Cardiac muscle cell (in vitro differentiated cells and primary cell): ENCODE measurements at places on chromosomes 2 and 18.

GRCh38 chr18:46333431-46334135 lies 229.4 kb downstream of the HAUS1 start:
- peak; percentile 74 for DNase-seq

DNA sequence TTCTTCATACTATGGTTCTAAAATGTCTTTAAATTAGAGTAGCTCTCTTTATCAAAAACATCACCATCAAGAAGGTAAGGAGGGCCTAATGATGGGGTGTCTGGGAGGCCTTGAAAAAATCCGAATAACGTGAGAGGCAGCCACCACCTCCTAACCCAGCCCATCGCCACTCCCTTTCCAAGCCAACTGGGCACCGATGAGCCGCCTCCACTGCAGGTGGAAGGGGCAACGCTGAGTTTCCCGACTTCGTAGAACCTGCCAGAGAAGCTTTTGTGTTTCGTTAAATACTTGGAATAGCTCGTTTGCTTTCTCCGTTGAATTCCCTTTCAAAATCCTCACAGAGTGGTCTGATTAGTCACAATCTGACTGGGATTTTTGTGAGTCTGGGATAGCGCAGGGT lies 22.0 kb upstream of the RPL31 start:
- DNase-seq = no peak

- DNase-seq = no peak
These were observed 108.8 kb downstream of the ACKR3 start for GRCh38 chr2:236678307-236678975.

GRCh38 chr2:38033646-38034045 lies 42.3 kb downstream of the CYP1B1 start:
- DNase-seq = no peak

DNA sequence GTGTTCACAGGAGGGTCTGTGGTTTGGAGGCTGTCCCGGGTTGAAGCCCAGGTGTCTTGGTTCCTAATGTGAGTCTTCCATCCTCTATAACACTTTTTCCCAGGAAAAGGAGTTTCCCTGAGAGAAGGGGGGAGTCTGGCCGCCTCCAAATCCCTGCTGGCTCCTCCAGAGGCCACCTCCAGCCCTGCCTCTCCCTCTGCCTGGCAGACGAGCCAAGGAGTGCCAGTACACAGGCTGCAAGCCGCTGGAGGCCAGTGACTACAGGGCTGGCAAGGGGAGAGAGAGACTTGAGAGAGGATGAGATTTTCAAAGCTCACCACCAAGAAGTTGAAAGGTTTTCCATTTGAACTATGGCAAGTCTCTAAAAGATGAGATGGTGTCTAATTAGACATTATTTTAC lies 154.2 kb upstream of the ID2 start:
- no peak for DNase-seq

DNA sequence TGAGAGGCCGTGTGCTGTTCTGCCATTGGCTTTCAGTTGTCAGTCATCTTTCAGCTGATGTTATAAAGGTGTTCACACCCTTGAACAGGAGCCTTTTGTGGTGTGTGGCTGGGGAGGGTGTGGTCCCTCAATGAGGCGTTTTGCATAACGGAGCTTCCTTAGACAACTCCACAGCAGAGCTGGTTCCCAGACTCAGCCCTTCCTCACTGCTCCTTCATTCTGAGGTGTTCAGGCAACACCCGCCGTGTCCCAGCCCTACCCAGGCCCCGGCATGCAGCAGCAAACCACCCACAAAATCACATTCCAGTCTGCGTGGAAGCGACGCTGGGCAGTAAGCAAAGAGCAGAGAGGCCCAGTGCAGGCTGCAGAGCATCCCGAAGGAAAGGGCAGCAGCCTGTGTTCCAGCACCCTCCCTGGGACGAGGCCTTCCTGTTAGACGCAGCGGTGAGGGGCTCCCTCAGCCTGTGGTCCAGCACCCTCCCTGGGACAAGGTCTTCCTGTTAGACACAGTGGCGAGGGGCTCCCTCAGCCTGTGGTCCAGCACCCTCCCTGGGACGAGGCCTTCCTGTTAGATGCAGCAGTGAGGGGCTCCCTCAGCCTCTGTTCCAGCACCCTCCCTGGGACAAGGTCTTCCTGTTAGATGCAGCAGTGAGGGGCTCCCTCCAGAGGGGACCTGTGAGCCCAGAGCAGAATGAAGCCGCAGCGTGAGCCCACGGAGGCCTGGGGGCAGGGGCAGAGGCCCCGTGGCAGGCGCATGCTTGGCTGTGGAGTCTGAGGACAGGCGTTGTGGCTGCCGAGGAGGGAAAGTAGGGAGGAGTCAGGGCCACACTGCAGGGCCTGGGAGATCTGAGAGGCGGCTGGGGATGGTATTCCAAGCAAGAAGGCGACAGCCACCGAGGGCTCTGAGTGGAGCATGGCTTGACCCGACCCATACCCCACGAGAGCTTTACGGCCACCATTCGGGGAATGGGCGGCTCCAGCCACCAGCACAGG lies 201.8 kb upstream of the HDAC4 start:
- DNase-seq = no peak

- peak; percentile 88 for DNase-seq
These were observed 33.2 kb upstream of the FOSL2 start for GRCh38 chr2:28359222-28360057.

- DNase-seq = no peak
These were observed 281.1 kb upstream of the RAB12 start for GRCh38 chr18:8328126-8328525.

DNA sequence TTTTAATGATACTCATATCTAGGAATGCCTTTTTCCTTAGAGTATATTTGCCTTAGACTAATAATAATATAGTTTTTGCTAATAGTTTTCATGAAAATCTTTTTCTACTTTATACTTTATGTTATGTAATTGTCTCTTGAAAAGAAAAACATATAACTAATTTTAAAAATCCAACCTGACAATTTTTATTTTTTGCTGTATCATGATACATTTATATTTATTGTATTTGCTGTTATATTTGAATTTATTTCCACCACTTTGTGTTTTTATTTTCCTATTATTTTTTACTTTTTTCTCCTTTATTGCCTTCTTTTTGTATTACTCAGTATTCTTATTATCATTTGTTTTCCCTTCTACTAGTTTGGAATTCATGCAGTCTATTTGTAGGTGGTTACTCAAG lies 85.4 kb downstream of the MBD5 start:
- DNase-seq = no peak

DNA sequence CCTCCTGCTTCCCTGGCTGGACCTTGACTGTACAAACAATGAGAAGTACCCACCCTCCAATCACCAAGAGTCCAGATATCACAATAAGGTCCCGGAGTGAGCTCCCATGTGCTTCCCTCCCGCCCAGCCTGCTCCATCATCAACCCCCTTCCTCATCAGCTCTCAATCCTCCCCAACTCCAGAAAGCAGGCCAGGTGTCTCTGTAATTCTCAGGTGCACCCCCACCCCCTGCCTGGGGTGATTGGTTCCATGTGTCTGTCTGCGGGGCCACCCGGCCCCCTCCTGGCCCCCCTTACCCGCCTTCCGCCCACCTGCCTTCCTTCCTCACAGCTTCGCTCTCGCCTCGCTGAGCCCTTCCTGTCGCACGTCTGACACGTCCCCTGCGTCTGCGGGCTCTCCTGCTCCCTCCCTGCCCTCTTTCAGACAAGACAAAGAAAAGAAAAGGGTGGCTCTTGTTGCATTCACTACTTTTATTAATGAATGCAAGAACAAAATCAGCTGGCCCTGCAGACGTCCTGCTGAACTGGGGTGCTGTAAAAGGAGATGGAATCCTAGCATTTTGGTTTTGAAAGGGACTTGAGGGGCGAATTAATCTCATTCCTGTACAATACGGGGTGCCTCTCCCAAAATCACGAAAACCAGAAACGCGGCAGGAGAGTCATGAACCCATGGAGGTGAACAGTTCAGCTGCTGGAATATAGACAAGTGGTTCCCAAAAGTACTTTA lies 26.5 kb upstream of the IGFBP2 start:
- DNase-seq = peak; percentile 49

- peak; percentile 8 for DNase-seq
These were observed 86.5 kb downstream of the LRP2 start for GRCh38 chr2:169275696-169276444.

GRCh38 chr18:911025-911424 lies 6.4 kb downstream of the ADCYAP1 start:
- DNase-seq = no peak

GRCh38 chr2:217980036-217980435 lies 22.8 kb downstream of the TNS1 start:
- no peak for DNase-seq

- no peak for DNase-seq
These were observed 92.5 kb downstream of the ZFP36L2 start for GRCh38 chr2:43133708-43134570.

DNA sequence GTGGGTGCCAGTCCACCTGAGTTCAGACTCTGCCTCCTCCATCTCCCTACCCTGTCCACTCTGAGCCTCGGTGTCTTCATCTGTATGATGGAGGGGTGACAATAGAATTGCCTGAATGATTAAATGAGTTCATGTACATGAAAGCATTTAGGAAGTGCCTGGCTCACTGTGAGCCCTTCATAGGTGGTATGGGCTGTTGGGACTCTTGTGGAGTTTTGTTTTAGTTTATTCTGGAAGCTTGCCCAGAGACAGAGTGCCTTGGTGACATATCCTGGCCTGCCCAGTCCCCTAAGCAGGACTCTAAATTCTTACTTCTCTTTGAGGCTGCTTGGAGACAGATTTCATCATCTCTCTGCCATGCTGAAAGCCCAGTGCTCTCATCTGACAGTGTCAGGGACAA lies 24.5 kb upstream of the GIGYF2 start:
- DNase-seq = no peak

GRCh38 chr2:181859123-181859522 lies 32.4 kb upstream of the ITPRID2 start:
- no peak for DNase-seq

- DNase-seq = peak; percentile 66
These were observed 35.4 kb upstream of the HNMT start for GRCh38 chr2:137928547-137929518.

DNA sequence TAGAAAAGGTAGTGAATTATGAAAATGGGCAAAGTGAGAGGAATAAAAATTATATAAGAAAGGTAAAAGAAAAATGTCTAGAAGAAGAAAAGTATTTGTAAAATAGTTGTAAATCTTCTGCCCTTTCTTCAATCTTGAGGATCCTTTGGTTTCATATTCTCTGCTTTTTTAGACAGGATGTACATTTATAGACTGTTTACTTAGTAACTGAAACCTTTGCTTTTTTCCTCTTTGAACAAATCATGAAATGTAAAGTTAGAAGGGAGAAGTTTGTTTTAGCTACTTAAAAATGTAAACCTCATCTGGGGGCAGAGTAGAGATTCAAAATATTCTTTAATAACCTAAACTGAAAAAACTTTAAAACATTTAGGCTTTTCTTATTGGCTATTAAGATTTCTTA lies 150.4 kb upstream of the ITGA4 start:
- DNase-seq = no peak

DNA sequence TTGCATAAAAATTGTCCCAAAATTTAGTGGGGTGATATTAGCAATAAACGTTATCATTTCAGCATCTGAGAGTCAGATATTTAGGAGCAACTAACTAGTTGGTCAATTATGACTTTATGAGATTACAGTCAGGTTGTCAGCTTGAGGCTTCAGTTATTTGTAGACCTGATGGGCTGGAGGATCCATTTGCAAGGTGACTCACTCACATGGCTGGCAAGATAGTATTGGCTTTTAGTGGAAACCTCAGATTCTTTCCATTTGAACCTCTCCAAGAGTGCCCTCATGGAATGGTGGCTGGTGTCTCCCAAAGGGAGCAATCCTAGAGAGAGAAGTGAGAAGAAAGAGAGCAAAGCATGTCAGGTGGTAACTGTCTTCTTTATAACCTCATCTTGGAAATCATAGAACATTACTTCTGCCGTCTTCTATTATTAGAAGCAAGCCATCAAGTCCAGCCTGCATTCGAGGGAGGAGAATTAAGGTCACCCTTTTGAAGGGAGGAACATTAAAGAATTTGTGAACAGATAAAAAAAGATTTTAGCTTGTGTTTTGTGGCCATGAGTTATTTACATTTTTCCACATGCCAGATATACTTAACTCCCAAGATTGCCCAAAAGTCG lies 92.5 kb downstream of the HAUS1 start:
- no peak for DNase-seq

- peak; percentile 40 for DNase-seq
These were observed 22.8 kb downstream of the GULP1 start for GRCh38 chr2:188314314-188315054.

DNA sequence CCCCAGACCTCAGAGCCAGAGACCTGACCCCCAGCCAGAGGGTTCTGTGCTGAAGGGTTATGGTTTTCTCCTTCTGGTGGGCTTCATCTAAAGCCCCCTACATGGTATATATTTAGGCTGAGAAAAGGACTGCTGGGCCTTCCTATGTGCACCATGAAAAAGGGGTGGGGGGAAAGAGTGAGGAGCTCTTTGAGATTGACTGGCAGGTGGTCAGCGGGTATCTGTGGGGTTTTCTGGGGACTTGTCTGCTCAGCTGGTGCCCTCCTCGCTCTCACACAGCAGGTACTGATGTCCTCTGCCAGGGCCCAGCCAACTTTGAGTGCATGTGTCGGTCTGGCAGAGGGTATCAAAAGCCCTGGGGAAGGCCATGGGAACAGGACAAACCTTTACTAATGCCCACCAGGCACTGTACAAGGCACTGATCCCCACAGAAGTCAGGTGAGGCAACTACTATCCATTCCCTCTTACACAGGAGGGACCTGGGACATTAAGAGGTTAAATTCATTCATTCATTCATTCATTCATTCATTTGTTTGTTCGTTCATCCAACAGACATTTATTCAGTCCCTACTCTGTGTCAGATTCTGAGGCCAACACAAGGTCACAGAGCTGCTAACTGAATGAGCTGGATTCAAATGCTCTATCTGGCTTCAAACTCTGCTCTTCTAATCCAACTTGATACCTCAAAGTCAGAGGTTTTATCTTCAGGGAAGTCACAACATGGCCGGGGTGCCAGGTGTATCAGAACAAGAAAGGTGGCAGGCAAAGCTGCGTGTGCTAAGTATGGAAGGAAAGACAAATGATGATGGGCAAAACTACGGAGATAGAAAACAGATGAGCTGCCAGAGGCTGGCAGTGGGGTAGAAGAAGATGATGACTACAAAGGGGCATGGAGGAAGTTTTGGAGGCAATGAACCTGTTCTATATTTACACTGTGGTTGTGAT lies 44.6 kb downstream of the REEP1 start:
- DNase-seq = no peak

- DNase-seq = peak; percentile 81
These were observed 45.7 kb downstream of the QPCT start for GRCh38 chr2:37389989-37390765.
